ENCODE measurements at places on chromosomes 7 and 10.

- peak; percentile 91 for DNase-seq
Measured at GRCh38 chr10:17665747-17666146, 21.8 kb downstream of the STAM start.

DNA sequence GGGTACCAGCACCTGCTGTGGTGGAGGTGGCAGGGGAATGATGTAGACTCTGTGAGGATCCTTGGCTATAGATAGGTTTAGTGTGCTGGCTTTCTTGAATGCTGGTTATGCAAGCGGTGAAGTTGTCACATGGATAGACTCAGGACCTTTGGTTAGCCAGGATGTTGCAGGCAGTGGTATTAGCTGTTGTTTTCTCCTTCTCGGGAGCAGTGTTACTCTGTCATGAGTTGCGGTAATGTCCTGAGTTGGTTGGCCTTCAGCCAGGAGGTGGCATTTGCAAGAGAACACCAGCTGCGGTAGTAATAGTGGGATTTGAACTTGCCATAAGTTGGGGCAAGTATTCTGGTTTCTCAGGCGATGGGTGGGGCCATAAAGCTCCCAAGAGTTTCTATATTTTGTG is 10.8 kb downstream of the AGK start:
- DNase-seq: no peak

DNA sequence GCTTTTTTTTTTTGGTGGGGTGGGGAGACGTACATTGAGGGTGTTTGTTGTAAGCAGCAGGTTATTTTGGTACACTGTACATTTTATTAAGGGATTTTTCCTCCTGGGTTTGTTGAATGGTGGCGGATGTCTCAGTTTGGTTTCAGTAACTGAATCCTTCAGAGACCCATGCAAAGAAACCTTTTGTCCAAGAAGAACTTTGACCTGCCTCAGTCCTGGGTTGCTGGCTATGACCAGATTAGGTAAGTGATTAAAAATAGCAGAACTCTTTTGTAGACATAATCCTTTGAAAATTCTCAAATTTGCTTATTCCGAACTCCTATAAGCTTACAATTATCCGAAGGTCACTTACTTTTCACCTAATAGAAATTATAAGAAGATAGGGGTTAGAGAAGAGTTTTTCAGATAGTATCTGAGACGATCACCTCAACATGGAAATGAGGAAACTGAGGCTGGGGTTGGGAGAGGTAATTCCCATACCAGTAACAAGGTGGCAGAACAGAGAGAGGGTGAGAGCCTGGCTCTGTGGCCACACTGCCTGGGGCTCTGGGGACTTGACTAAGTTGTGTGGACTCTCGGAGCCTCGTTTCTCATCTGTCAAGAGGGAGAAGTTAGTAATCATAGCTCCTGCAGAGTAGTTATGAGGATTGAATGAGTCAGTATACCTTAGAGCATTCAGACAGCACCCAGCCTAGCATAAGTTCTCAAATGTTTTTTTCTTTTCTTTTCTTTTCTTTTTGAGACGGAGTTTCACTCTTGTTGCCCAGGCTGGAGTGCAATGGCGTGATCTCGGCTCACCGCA is 87.4 kb downstream of the CCNY start:
- DNase-seq: no peak

DNA sequence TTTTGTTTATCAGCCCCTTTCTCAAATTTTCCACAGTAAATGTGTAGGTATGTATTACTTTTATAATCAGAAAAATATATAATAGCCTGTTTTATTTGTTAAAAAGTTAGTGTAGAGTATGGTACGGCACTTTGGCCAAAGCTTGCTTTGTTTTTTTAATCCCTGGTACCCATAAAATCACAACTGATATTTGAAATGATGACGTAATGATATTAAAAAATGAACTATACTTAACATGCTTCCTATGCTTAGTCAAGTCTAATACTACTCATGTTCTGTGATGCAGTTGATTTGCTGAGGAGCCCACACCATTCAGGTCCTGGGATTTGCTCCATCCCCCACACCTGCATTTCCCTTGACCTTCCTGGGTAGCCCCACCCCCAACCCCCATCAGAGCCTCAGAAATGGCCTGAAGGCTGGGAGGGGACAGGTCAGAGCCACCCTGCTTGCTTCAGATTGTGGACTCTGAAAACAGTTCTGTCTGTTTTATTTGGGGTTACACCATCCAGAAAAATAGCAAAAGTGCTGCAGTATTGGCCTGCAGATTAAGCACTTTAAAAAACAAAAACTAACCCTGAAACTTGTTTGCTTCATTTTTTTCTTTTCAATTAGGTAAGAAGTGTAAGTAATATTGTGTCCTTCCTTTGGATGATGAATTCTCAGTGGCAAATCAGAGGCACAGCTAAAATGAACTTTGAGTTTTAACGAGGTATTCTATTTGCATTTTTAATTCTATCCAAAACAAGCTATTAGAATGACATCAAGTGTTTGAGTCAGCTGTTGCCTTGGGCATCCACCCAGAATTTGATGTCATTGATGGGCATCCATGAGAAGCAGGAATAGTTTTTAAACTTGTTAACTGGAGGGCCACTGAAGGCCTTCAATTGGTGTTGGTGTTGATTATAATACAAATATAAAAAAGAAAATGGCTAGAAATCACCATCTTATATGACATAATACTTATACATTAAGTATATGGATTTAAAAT is 23.3 kb downstream of the PLCE1 start:
- no peak for DNase-seq

- DNase-seq: no peak
Measured at GRCh38 chr7:118944271-118944670, 719.8 kb downstream of the ANKRD7 start.

DNA sequence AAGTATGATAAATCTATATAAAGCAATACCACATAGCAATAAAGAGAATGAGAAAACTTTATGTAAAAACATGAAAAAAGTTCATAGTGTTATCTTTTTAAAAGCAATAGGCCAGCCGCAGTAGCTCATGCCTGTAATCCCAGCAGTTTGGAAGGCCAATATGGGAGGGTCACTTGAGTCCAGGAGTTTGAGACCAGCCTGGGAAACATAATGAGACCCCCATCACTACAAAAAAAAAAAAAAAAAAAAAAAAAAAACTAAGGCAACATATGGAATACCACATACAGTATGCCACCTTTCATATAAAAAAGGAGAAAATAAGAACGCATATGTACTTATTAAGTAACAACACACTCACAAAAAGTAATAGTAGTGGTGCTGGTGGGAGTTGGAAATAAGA is 52.8 kb downstream of the MICU1 start:
- DNase-seq: no peak

DNA sequence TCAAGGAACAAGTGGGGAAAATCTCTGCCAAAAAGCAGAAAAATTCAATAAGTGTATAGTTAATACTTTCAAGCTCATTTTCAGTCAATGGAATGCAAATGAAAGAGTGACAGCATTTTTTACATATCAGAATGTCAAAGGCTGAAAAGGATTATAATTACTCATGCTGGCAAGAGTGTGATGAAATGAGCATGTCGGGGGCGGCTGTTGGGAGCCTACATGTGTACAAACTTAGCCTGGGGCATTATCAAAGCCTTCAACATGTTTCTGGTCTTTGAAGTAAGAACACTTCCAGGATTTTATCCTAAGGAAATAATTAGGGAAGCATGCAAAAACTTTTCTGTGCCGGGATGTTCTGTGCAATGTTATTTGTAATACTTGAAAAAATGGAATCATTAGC is 221.7 kb upstream of the LYZL1 start:
- DNase-seq: no peak

DNA sequence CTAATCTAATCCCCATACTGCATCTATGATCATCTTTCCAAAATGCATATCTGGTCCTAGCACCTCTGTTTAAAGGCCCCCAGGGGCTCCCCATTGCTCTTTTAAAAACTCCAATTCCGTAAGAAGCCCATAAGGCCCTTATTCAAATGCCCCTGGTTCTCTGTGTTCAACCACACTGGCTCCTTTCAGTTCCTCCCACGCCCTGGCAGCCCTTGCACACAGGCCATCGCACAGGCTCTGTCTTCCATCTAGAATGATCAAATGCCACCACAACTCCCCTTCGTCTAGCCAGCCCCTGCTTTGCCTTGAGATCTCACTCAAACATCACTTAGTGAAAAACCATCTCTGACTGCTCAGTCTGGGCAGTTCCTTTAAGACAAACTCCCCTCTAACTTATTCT is 112.9 kb upstream of the LYZL2 start:
- no peak for DNase-seq

GRCh38 chr10:4073912-4074311 is 288.9 kb upstream of the KLF6 start:
- no peak for DNase-seq

DNA sequence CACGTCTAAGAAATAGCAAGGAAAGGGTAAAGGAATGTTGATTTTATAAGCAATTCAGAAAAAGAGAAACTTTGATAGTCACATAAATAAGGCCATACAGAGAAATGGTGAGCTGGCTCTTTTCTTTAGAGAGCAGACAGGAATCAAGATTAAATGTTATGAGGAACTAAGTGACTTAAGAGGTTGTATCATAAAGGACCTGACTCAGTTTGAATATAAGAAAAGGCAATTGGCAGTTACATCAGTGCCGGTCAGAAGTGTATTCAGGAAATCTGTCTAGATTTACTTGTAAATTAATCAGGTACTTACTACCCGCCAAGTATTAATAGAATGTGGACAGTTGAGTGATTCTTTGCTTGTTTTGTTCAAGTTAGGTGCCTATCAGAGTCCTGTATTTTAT is 2.1 kb downstream of the MRPL32 start:
- DNase-seq: no peak

GRCh38 chr7:11830582-11831155 is 1.3 kb downstream of the THSD7A start:
- DNase-seq: no peak

All from suppressor macrophage (primary cell).